ENCODE measurements at places on chromosomes 16 and 17. TPM values are rescaled to one million over a fixed set of nuclear protein-coding genes. Genes with fewer than 3 reads are reported as not detected.

PLK1 gene
- 0.94 TPM for total RNA-seq

KCNH6 gene
- not detected for total RNA-seq

PMFBP1 gene
- 0.39 TPM for total RNA-seq

DRC3 gene
- 3.5 TPM for total RNA-seq

TMEM88 gene
- total RNA-seq, result 41.6 TPM

GAST gene
- not detected for total RNA-seq
